ENCODE measurements at places on chromosomes 7 and 10. TPM values are rescaled to one million over a fixed set of nuclear protein-coding genes. Genes with fewer than 3 reads are reported as not detected.

SCIN gene
- 9.9 TPM for total RNA-seq

RBP4 gene
- total RNA-seq = 6.7 TPM

PRXL2A gene
- 68.3 TPM for total RNA-seq

CYP26C1 gene
- total RNA-seq = 0.23 TPM

PDZD7 gene
- total RNA-seq = 7.2 TPM

ZNF503 gene
- 4.8 TPM for total RNA-seq

EBLN1 gene
- not detected for total RNA-seq

SPDYE8 gene
- 0.46 TPM for total RNA-seq

GLI3 gene
- 5.1 TPM for total RNA-seq

ADAM12 gene
- 8.8 TPM for total RNA-seq

ADCY1 gene
- 107 TPM for total RNA-seq

FOXP2 gene
- total RNA-seq = 94.6 TPM

KLHDC10 gene
- 116 TPM for total RNA-seq

KIN gene
- 11.1 TPM for total RNA-seq

DLG5 gene
- total RNA-seq = 57.4 TPM

RHOBTB1 gene
- 24.7 TPM for total RNA-seq

MYOF gene
- 5.5 TPM for total RNA-seq

CYP2W1 gene
- not detected for total RNA-seq

GJD4 gene
- total RNA-seq = 0.23 TPM
